ENCODE measurements at places on chromosomes 1 and 21.

- no peak for DNase-seq
- no peaks in the 10 kb centered on the region for H3K27me3 ChIP-seq
- no peak overlapping the region for H3K4me3 ChIP-seq
- H3K27ac ChIP-seq, result no peak overlapping the region
- H3K4me1 ChIP-seq, result no peaks in the 10 kb centered on the region
These were observed 50.8 kb downstream of the PAX7 start for GRCh38 chr1:18681423-18681835.

- no peaks in the 10 kb centered on the region for H3K27me3 ChIP-seq
- no peak overlapping the region for H3K4me3 ChIP-seq
- DNase-seq, result no peak
- H3K4me1 ChIP-seq, result no peaks in the 10 kb centered on the region
- no peak overlapping the region for H3K27ac ChIP-seq
- no peaks in the 10 kb centered on the region for H3K36me3 ChIP-seq
These were observed 84.8 kb downstream of the KCND3 start for GRCh38 chr1:111904478-111905218.

DNA sequence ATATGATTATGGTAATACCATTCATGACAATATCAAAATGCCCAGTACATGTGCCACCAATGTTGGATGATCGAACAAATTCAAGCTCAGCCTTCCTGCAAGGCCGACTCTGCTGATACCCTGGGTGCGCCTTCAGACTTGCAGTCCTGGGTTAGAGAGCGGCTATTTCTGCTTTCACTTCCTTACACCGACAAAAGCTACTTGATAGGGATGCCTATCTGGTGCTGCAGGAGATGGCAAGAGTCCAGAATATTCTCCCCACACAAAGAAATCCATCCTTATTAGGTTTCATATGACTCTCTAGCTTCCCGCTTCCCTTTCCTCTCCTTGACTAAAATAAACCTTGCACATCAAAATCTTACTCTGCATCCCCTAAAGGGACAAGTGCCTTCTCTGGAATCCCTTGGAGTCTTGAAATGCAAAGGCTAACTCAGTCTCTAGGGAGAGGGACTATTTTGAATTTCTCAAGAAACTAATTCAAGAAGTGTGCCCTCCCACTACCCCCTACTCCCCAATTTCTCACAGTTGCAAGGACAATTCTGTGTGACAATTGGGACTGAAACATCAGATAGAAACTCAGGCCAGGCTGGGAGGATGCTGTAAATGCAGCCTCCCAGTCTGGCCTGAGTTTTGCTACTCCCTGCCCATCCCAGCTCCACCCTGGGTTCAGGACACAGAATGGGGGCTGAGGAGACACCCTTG lies 103.1 kb upstream of the USP24 start:
- no peaks in the 10 kb centered on the region for H3K36me3 ChIP-seq
- DNase-seq, result no peak
- no peaks in the 10 kb centered on the region for H3K4me1 ChIP-seq
- no peaks in the 10 kb centered on the region for H3K27me3 ChIP-seq

- H3K27ac ChIP-seq, result no peak overlapping the region
- no peaks in the 10 kb centered on the region for H3K27me3 ChIP-seq
- peak overlapping the region; percentile 90 for H3K4me3 ChIP-seq
These were observed 781 bp downstream of the TTLL7 start for GRCh38 chr1:83998205-83998497.

DNA sequence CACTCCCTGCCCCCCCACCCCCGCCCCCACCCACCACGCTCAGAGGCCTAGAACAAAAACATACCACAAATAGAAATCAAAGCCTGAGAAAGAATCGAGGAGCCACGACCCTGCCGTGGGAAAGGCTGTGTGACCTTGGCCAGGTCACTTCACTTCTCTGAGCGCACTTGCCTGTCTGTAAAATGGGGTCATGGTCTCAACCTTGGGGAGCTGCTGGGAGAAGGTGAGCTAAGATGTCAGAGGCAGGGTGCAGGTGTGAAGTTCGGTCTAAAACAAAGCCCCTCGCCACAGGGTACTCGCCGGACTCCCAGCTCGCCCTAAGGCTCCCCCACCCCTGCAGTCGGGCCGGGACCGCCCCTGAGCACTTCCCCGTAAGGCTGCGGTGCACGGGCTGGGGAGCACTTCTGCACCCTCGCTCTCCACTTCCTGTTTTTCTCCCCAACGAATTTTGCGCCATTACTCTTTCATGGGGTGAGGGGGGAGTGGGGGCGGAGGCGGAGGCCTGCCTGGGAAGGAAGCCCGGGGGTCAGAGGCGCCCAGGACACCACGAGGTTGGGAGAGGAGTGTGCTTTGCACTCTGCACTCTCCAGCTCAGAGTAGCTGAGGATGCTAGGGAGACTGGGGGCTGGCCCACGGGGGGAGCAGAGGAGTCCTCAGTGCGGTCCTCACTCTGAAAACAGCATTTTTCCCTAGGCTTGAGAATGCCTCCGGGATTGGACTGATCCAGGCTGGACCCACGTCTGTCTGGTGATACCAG lies 21.9 kb upstream of the PIK3CD start:
- no peak overlapping the region for H3K27ac ChIP-seq
- no peak overlapping the region for H3K4me3 ChIP-seq
- no peaks in the 10 kb centered on the region for H3K36me3 ChIP-seq

- no peaks in the 10 kb centered on the region for H3K27me3 ChIP-seq
- H3K27ac ChIP-seq, result no peak overlapping the region
- no peak for DNase-seq
- no peaks in the 10 kb centered on the region for H3K4me1 ChIP-seq
- H3K36me3 ChIP-seq, result no peaks in the 10 kb centered on the region
- no peak overlapping the region for H3K4me3 ChIP-seq
These were observed 121.8 kb downstream of the HFM1 start for GRCh38 chr1:91282695-91283420.

- H3K36me3 ChIP-seq, result peaks cover 4% of the 10 kb centered on the region
- no peak for DNase-seq
- no peaks in the 10 kb centered on the region for H3K4me1 ChIP-seq
- H3K27ac ChIP-seq, result no peak overlapping the region
These were observed 4.0 kb downstream of the BROX start for GRCh38 chr1:222716393-222716792.

- H3K36me3 ChIP-seq, result no peaks in the 10 kb centered on the region
- no peak overlapping the region for H3K4me3 ChIP-seq
- H3K27ac ChIP-seq, result no peak overlapping the region
- DNase-seq, result no peak
These were observed 209.4 kb downstream of the COL24A1 start for GRCh38 chr1:85947186-85947585.

- no peak for DNase-seq
- no peak overlapping the region for H3K4me3 ChIP-seq
- no peaks in the 10 kb centered on the region for H3K4me1 ChIP-seq
- no peak overlapping the region for H3K27ac ChIP-seq
- H3K36me3 ChIP-seq, result no peaks in the 10 kb centered on the region
- no peaks in the 10 kb centered on the region for H3K27me3 ChIP-seq
These were observed 38.3 kb downstream of the NCF2 start for GRCh38 chr1:183551924-183552323.

DNA sequence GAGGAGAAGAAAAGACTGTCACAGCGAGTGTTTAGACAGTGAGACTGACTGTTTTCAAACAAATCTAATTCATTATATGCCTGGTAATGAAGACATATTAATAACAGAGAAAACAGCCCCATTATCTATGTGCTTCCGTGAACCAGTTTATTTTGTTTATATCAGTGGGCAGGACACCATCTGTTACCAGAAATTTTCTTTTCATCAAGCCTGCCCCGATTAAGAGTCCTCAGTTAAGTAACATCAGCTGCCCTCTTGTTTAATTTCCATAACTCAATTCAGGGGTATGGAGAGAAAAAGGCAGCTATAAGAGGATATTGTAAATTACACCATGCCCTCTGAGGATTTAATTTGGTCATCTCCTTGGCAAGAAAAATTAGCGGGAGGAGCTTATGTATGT lies 94.0 kb downstream of the TMEM200B start:
- no peak overlapping the region for H3K4me3 ChIP-seq
- H3K4me1 ChIP-seq, result no peaks in the 10 kb centered on the region
- no peaks in the 10 kb centered on the region for H3K27me3 ChIP-seq
- H3K27ac ChIP-seq, result no peak overlapping the region

DNA sequence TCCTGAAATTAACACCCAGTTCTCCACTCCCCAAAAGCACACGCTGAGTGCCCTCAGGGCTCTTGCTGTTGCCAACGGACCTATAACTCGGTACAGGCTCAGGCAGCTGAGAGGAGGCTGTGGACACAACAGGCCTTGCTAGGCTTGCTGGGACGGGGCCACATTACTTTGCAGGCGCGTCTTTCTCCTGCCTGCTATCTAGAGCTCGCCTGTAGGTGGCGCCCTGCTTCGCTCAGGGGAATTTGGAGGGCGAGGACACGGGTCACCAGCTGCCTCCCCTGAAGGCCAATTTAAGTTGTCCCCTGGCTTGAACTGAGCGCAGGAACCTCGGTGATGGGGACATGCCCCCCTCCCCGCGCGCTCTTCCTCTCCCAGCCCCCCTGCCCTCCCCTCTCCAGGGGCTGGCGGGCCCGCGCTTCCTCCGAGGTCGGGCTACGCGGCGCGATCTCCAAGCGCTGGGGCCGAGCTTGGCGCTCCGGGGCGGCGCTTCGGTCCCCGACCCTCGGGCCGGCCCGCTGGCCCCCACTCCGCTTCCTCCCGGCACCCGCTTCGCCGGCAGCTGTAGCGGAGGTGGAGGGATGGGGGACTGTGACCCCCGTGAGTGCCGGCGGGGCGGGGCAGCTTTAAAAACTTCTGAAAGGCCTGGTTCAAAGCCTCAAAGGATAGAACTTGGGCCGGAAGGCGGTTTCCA lies 32.4 kb upstream of the NFIA start:
- no peaks in the 10 kb centered on the region for H3K4me1 ChIP-seq
- no peaks in the 10 kb centered on the region for H3K36me3 ChIP-seq
- H3K27me3 ChIP-seq, result no peaks in the 10 kb centered on the region
- H3K4me3 ChIP-seq, result peak overlapping the region; percentile 84

GRCh38 chr21:31457675-31458074 lies 113.6 kb upstream of the TIAM1 start:
- DNase-seq, result no peak
- no peaks in the 10 kb centered on the region for H3K4me1 ChIP-seq
- H3K27me3 ChIP-seq, result no peaks in the 10 kb centered on the region
- no peaks in the 10 kb centered on the region for H3K36me3 ChIP-seq

DNA sequence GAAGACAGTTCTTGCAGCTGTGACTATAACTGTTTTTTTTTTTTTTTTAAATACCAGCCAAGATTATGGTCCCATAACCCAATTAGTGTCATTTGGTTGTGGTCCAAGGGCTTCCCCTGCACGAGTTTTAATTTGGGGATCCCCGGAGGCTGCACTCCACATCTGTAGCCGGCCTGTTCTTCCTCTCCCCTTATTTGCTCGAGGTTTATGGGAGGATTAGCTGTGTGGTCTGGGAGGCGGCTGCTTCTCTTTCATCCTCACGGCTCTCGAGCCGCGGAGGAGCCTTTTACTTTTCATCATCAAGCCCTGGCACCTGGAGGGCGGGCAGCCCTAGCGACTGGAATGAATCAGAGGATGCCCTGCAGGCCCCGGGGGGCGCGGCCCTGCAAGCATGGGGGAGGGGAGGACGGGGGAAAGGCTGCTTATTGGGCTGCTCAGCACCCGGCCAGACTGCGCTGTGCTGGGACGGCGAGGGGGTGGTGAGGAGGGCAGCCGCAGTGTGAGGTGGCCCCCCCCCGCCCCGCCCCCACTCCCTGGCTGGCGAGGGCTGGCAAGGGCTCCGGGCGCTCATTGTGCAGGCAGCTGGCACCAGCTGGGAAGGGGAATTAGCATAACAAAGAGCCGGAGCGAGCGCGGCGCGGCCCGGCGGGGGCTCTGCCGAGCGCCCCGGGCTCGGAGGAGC lies 18.5 kb downstream of the SERTAD4 start:
- no peak for DNase-seq
- H3K27me3 ChIP-seq, result no peaks in the 10 kb centered on the region
- no peak overlapping the region for H3K27ac ChIP-seq
- no peaks in the 10 kb centered on the region for H3K36me3 ChIP-seq

DNA sequence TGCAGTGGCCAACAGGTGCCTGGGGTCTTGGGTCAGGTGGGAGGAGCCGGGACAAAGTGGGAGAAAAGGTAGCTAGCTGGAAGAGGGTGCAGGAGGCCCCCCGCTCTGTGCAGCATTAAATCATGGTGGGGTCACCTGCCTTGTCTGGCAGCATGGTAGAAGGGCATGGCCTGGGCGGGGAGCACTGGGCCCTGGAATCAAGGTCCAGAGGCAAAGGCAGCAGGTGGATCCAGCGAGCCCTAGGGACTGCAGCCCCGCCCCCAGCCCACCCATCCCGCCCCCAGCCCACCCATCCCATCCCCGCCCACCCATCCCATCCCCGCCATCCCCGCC lies 16.7 kb upstream of the TTLL10 start:
- no peak overlapping the region for H3K27ac ChIP-seq
- H3K4me3 ChIP-seq, result no peak overlapping the region
- DNase-seq, result no peak
- no peaks in the 10 kb centered on the region for H3K36me3 ChIP-seq

- peak overlapping the region; percentile 41 for H3K4me3 ChIP-seq
- H3K27me3 ChIP-seq, result no peaks in the 10 kb centered on the region
- H3K36me3 ChIP-seq, result no peaks in the 10 kb centered on the region
- H3K27ac ChIP-seq, result peak overlapping the region; percentile 77
- DNase-seq, result no peak
These were observed 36.7 kb upstream of the MTF2 start for GRCh38 chr1:93042187-93043056.

- no peak overlapping the region for H3K27ac ChIP-seq
- no peak overlapping the region for H3K4me3 ChIP-seq
- no peaks in the 10 kb centered on the region for H3K36me3 ChIP-seq
- H3K4me1 ChIP-seq, result no peaks in the 10 kb centered on the region
- no peaks in the 10 kb centered on the region for H3K27me3 ChIP-seq
These were observed 265.9 kb downstream of the PRDM2 start for GRCh38 chr1:13965770-13966398.

DNA sequence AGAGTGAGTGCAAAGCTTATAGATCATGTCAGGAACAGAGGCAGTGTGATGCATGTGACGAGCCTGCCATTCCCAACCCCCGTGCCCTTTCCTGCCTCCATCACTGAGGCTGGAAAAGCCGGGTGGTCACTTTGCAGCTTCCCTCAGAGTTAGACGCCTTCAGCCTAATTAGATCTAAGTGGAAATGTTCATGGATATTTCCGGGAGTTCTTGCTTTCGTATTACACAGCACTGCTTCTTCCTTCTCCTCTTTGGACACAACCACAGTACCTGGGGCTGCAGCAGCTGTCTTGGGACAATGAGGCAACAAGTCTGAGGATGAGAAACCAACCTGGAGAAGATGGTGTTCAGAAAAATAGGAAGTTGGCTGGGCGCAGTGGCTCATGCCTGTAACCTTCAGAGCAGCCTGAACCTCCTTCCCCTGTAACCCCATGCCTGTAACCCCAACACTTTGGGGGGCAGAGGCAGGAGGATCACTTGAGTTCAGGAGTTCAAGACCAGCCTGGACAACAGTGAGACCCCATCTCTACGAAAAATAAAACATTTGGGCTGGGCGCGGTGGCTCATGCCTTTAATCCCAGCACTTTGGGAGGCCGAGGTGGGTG lies 24.5 kb downstream of the SERINC2 start:
- no peak overlapping the region for H3K27ac ChIP-seq
- H3K36me3 ChIP-seq, result no peaks in the 10 kb centered on the region
- H3K27me3 ChIP-seq, result no peaks in the 10 kb centered on the region
- H3K4me1 ChIP-seq, result no peaks in the 10 kb centered on the region

- H3K4me1 ChIP-seq, result no peaks in the 10 kb centered on the region
- no peak overlapping the region for H3K27ac ChIP-seq
- H3K27me3 ChIP-seq, result no peaks in the 10 kb centered on the region
- no peaks in the 10 kb centered on the region for H3K36me3 ChIP-seq
- H3K4me3 ChIP-seq, result no peak overlapping the region
These were observed 769.0 kb downstream of the BRINP3 start for GRCh38 chr1:189708674-189709073.

All from right lobe of liver (tissue), 6 donors.